ENCODE measurements at places on chromosomes 4 and X. TPM values are rescaled to one million over a fixed set of nuclear protein-coding genes. Genes with fewer than 3 reads are reported as not detected.

DNA sequence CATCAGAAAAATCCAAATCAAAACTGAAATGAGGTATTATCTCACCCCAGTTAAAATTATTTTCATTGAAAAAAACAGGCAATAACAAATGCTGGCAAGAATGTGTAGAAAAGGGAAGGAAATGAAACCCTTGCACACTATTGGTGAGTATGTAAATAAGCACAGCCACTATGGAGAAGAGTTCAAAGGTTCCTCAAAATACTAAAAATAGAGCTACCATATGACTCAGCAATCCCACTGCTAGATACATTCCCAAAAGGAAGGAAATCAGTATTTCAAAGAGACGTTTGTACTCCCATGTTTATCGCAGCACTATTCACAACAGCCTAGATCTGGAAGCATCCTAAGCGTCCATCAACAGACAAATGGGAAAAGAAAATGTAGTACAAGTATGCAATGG, 932.4 kb downstream of the PCDH18 start:
- DNase-seq: no peak

DNA sequence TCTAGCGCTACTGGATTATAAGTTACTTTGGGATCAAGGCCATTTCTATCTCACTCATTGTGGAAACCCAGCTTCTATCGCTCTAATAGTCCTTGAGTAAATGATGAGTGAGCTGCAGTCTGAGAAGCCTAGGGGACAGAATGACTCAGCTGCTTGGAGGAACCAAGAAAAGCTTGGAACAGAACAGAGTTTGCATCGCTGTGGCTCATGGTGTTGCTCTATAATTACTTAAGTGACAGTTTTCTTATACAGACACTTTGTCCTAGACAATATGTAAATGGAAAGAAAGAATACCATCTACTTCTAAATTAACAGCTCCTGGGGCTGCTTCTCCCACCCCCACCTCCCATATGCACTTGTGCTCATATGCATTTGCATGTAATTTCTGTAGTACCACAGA, 156.9 kb downstream of the SLIT2 start:
- no peak for DNase-seq

Gene MAGEA2
- total RNA-seq: not detected

DNA sequence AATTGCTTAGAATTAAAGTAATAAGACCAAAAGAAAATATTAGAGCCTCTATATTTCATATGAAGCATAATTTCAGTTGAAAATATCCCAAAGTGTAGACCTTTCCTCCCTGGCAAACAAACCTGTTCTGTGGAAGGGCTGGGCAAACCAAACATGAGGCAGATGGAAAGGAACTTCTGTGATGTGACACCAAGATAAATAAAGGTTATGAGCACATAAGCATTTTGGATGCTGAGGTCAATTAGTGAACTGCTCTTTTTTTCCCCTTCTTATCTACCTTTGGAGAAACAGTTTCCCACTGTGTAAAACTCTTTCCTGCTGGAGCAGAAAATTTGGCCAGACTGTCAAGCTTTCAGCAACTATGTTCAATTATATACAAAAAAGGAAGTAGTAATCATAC, 109.6 kb upstream of the STIM2 start:
- no peak for DNase-seq

- peak; percentile 14 for DNase-seq
Measured at GRCh38 chrX:72620550-72621145, 48.0 kb upstream of the HDAC8 start.

DNA sequence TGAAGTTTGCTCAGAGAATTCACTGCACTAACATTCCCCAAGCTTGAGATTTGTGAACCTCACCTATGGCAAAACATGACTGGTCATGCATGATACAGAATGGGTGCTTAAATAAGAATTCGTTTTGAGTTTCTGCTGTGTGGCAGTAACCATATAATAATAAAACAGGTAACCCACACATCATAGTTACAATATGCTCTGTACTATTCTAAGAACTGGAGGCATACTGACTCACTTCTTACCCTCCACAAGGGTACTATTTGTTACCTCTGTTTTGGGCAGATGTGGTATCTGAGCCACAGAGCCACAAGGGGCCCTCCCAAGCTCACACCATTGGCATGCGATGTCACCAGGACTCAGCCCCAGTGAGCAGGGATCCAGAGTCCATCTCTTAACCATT, 17.6 kb downstream of the SLC2A9 start:
- DNase-seq: no peak

- DNase-seq: no peak
Measured at GRCh38 chr4:165394275-165394674, 15.5 kb downstream of the CPE start.

- no peak for DNase-seq
Measured at GRCh38 chrX:129958814-129959492, 23.5 kb upstream of the BCORL1 start.

Gene TSPYL2
- 37.0 TPM for total RNA-seq

DNA sequence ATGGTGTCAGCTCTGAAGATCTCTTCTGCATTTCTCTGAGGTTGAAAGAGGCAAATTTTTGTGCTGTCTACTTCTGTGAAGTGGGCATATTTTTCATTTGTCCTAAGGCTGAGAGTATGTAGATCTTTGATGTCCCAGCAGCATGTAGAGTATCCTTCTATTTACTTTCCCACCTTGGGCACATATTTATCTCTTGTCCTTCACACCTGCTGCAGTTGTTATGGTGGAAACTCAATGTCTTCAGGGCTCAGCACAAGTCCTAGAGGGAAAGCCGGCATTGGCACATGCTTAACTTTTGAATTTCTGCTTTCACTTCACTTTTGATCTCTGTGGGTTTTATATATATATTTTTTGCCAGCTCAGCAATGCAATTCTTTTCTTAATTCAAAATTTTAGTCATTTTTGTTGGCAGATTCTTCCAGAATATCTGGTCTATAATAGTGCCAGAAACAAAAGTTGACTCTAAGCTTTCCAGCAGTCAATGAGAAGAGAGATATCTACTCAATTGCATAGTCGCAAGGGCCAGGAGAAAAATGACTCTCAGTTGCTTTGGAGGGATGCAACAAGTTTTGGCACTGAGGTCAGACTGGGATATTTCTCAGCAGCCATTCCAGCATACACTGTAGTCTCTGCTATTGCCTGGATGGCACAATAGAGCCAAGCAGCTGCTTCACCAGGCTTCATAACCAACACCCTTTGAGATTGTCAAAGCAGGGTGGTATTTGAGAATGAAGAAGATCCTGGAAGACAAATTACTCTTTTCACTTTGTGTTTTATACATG, 127.8 kb upstream of the FAT1 start:
- DNase-seq: no peak

Gene PNPLA4
- total RNA-seq: 34.5 TPM

Gene BRS3
- not detected for total RNA-seq

Gene IL2
- not detected for total RNA-seq

- peak; percentile 12 for DNase-seq
Measured at GRCh38 chrX:1398431-1399340, 6.8 kb upstream of the SLC25A6 start.

GRCh38 chr4:65007841-65008439, 598.7 kb upstream of the TECRL start:
- DNase-seq: no peak

Gene TACR3
- total RNA-seq: not detected

DNA sequence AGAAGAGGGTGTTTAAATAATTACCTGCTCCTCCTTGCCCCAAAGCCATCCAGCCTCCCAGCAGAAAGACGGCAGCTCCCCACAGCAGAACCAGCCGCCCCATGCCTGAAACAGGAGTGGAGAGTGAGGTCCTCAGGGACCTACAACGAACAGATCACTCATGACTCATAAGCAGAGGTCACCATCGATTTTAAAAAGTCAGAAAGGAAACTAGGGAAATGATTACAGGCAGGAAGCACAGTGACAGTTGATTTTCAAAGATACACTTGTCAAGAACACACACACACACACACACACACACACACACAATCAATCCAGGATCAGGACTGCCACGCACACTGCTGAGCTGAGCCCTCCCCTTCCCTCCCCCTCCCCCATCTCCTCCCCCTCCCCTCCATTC, at the start of gene CRLF2:
TSS of gene CRLF2 (minus strand) at position 118 of the 400 bp plus-strand sequence. CDS start at position 103, 15 bp downstream.
- no peak for DNase-seq
